Eye (tissue), 1 donor: ENCODE measurements at places on chromosomes 12 and 14.

- no peak for DNase-seq
Measured at GRCh38 chr14:38000340-38000739, 207.4 kb upstream of the SSTR1 start.

GRCh38 chr12:88638966-88639760 is 58.9 kb upstream of the KITLG start:
- DNase-seq: no peak

- peak; percentile 81 for DNase-seq
Measured at GRCh38 chr12:64824500-64825142, at the start of gene TBC1D30. Gene TBC1D30 (plus strand): TSS chr12:64824647. CDS start chr12:64824880, 233 bp downstream.

DNA sequence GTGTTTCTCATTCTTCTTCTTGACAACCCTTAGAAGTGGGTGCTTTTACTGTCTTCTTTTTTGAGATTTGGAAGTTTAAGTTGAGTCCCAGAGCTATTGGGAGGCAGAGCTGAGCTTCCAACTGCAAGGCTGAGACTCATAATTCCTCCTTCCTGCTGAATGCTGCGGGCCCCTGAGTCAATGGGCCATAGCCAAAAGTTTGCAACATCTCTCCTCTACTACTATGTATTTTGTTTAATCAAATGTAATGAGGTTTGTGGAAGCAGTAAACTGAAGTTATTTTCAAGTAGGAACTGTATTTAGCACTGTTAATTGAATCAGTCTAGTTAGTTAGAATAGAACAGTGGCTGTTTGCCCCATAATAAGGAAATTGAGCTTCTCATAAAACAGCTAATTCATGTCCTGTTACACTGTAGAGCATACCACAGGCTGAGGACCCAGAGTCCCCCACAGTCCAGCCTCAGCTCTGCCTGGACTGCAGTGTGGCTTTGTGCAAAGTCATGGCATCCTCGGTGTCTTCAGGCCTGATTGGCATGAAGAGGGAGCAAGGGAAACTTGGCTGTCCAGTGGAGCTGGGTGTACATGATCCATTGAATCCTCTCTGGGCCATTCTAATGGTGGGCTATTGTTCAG is 631.7 kb downstream of the VRK1 start:
- DNase-seq: no peak

DNA sequence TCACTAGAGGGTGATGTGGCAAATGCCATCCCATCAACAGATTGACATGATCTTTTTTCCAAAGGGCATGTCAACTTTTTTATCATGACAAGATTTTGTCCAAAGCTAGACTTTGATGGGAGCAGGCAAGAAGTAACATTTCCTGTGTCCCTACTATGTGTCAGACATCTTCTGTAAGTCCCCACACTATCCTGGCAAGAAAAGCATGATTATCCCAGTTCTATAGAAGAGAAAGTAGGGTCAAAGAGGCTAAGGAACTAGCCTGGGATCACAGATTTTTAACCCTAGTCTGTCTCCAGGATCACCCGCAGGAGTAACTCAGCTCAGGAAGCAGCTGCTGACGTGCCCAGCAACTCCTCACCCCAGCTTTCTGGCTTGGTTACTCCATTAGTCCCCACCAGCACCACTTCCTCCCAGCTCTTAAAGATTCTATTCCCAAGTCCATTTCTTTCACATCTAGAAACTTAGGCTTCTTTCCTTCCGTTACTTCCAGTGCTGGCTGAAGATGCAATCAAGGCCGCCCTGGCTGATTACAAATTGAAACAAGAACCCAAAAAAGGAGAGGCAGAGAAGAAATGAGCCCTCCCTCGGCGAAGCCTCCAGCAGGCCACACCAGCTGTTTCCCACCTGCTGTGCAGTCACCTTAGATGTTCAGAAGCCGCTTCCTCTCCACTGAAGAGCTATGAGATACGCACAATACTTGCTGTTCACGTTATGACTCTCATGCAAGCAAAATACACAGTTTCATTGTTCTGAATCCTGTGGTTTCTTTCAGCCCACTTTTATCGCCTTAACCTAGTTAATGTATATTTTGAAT is 6.2 kb downstream of the ISCU start:
- no peak for DNase-seq

DNA sequence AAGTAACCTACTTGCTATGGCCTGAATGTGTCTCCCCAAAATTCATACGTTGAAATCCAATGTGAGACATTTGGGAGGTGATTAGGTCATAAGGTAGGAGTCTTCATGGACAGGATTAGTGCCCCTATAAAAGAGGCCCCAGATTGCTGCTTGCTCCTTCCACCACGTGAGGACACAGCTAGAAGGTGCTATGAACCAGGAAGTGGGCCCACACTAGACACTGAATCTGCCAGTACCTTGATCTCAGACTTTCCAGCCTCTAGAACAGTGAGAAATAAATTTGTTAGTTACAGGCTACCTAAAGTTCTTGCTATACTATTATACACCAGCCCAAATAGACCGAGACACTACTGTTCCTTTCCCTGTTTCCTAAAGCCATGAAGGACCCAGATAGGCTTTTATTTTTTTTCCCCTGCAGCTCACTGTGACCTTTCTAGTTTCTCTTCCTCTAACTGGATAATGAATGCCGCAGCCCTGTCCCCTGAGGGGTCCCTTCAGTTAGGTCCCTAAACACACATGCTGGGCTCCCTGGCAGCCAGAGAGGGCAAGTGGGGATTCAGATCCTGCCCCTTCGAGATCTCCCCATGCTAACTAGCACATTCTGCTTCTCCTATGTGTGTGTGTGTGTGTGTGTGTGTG is 19.3 kb downstream of the SLC25A3 start:
- DNase-seq: no peak

- peak; percentile 60 for DNase-seq
Measured at GRCh38 chr12:85874031-85874461, at the start of gene NTS. Gene NTS (plus strand): TSS chr12:85874295. CDS start chr12:85874404, 109 bp downstream.

GRCh38 chr12:130665753-130666152 is 50.3 kb downstream of the RIMBP2 start:
- DNase-seq: no peak

- DNase-seq: peak; percentile 6
Measured at GRCh38 chr12:20695232-20695631, at the start of gene SLCO1C1. Gene SLCO1C1 (plus strand): TSS chr12:20695332. CDS start chr12:20699577, 4,245 bp downstream.

DNA sequence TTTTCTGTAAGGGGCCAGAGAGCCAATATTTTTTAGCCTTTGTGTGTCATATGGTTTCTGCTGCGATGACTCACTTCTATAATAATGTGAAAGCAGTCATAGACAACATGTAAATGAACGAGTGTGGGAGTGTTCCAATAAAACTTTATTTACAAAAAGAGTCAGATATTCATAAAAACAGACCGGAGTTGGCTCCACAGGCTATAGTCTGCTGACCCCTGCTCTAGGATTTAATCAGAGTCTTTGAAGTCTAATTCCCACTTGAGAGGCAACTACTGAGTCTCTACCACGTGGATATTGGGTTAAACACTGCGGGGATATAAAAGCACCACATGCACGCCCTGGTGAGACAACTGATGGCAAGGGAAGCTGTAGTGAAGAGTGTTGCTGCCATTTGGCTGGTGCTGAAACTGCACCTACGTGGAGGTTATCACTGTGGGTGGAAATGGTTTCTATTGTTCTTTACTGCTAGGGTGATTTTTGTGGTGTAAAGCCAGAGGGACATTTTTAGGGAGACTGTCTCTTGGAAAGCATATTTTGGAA is 3.6 kb upstream of the NINJ2 start:
- no peak for DNase-seq

- no peak for DNase-seq
Measured at GRCh38 chr12:108302016-108302402, 37.1 kb downstream of the CMKLR1 start.

DNA sequence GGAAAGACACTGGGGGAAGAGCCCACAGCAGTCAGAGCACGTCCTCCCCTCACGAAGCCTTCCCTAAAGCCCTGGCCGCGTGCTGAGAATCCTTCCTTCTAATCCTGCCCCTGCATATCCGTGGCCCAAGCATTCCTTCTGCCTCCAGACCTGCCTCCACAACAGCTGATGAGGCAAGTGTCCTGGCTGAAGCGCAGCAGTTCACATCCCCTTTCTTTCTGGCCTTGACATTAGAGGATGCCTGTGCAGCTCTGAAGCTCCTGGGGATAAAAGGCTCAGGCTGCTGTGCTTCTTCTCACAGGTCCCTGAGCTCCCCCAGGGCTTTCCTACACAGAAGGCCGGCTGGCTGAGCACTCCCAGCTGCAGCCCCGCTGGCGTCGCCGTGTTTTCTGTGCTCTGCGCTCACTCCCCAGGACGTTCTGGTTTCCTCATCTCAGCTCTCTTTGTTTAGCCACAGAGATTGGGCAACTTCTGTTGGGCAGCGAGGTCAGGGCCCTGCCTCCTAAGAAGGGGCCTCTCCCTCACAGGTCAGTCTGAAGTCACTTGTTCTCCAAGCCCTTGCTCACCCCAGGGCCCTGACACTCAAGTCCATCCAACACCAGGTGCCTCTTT is 45.8 kb downstream of the NINJ2 start:
- DNase-seq: peak; percentile 31

DNA sequence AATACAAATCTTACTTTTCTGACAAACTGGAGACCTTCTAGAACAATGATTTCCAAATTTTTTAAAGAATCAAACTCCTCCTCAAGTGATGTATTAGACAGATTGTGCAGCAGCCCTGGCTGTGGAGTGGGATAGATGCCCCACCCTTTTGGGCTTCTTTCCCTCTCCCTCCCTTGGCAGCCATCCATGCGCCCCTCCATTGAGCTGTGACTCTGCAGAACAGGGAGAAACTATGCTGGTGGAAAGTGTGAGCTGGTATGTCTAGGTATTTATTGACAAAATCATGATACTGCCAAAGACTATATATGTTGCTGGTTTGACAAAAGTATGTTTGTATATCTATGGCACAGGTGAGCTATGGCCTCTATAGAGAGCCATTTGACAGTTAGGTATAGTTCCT is 138.5 kb downstream of the KTN1 start:
- DNase-seq: no peak

- DNase-seq: no peak
Measured at GRCh38 chr14:56081139-56081538, 37.1 kb upstream of the PELI2 start.

GRCh38 chr14:75342762-75343599 is 64.4 kb downstream of the FOS start:
- no peak for DNase-seq

DNA sequence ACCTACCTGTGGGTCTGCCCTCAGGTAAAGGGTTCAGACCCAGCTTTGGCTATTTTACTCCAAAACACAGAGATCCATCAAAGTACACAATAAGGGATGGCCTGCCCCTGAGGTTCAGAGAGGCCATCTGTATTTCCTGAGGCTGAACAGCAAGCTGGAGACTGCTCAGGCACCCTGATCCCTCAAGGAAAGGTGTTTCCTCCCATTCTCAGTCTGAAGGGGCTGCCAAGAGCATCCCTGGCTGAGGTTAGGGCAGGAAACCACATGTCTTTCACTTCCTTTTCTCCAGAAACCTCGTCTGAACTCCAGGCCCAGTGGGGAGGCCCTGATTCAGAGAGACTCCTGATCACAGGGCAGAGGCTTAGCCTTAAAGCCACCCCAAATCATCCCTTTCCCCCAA is 1.5 kb downstream of the RILPL1 start:
- DNase-seq: no peak

DNA sequence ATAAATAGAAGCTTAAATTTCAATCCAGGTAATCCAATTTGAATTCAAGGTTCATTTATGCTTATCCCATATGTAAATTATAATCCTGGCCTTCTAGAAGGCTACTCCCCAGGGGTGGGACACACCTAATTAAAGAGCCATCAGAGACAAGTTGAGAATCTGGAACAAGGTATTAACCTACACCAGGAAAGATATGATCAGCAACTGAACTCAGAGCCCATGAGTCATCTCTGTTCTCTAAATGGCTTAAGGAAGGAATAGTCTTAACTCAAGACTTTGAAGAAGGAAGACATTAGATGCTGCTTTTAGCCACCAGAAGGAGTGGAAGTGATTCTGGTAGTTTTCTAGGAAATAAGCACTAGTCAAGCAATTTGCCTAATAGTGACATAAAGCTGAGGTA is 88.0 kb downstream of the KIF21A start:
- DNase-seq: no peak

DNA sequence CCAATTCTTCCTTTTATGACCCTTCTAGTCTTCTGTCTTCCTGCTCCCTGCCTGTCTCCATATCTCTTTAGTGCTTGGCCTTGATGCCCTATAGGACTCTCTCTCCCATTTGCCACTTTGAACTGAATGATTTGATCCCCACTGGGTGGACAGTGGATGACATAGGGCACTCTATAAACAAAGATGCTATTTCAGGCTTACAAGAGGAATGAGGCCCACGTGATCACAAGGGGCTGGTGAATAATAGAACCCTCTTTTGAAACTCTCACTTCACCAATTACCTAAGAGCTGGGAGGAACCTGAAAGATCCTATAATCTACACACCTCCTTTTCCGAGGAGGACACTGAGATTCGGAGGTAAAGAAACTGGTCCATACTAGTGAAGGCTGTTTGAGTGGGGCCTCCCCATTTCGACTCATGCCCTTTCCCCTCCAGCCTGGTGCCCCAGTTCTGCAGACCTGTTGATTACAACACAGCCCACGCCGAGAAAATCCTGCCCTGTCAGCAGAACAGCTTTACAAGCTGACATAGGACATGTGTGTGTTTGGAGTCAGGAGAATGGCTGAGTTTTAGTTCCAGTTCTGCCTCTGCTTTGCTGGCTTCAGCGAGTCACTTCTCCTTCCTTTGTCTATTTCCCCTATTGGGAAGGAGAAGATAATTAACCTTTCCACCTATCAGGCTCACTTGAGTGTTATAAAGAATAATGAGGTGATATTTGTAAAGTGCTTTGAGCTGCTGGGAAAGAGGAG is 400.3 kb downstream of the ZFP36L1 start:
- DNase-seq: peak; percentile 58

DNA sequence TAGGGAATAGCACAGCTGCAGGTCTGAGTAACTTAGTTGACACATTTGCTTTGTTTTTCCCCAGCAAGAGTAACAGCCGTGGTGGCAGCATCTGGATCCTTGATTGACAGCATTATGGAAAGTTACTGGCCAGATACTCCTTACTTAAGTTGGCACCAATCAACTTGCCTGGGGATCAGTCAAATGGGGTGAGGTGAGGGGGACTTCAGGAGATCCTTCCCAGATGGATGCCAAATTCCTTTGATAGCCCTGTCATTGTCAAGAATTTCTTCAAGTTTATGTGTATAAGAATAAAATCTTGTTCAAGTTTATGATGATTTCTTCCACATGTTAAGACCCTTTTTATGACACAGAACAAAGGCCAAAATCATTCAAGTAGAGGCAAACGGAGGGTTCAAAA is 618.4 kb downstream of the SLC6A15 start:
- no peak for DNase-seq

- no peak for DNase-seq
Measured at GRCh38 chr12:11171969-11172675, 1.1 kb downstream of the SMIM10L1 start.
